ENCODE measurements at places on chromosomes 11 and 22.

- DNase-seq, result no peak
Measured at GRCh38 chr11:125903711-125904659, at the start of gene DDX25. Gene DDX25 (plus strand): TSS chr11:125904508. CDS start chr11:125904518, 10 bp downstream.

DNA sequence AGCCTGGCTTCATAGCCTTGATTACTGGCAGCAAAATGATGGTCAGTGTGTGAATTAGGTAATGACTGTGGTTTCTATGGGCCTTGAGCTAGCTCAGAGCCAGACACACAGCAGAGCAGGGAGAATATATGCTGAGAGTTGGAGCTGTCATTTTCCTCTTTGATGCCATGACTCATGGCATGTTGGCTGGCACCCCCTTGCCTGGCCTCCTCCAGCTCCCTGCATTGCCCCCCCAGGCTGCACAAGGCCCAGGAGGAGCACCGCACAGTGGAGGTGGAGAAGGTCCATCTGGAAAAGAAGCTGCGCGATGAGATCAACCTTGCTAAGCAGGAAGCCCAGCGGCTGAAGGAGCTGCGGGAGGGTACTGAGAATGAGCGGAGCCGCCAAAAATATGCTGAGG is 20.3 kb upstream of the RRM1 start:
- no peak for DNase-seq

DNA sequence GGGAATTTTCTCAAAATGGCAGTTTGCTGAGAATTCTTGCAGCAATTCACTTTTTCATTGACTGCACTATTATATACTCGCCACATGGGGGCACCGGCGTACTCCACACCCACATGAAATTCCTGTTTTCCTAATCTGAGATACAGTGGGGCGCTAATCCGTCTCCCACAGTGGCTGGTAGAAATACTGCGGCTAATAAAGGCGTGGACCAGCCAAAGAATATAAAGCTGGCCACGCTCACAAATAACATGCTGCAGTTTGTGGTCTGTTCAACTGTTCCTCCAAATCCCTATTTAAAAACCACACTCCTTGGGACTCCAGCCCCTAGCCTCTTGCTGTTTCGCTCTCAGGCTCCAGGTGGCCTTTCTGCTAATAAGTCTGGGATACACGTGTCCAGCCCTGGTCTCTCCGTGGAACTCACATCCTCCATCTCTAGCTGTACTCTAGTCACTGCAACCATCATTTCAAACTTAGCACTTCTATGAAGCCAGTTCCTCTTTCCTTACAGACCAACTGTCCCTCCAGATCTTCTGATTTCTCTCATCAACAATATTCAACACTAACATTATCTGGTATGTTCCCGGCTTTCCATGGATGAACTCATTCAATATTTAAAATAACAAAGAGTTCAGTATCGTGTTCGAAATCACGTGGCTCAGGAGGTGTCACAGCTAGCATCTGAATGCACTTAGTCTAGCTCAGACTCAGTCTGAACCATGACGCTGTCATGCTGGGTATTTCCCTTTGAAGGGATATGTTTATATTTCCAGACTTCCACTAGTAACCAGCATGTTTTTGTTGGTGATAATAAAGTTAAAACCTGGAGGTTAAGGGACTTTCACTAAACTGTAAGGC is 22.0 kb downstream of the TBRG1 start:
- peak; percentile 81 for DNase-seq

- peak; percentile 57 for DNase-seq
Measured at GRCh38 chr11:111059726-111060125, 185.8 kb upstream of the POU2AF2 start.

DNA sequence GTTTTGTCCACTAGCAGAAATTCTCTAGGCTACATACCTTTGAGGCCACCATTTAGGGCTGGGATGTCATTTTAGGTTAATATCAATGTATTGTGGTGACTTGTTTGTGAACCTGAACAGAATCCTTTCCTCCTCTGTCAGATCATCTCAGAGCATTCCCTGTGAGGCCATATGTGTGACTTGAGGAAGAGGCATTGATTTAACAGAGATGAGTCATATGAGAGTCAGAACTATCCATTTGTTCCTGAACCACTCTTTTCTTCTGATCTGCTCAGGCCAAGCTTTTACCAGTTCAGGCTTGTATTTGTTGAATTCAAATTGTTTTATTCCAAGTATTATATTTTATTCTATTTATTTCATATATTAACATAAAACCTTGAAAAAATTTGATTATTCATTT is 6.9 kb upstream of the OR4C6 start:
- DNase-seq, result no peak

- DNase-seq, result no peak
Measured at GRCh38 chr11:119828819-119829218, 99.8 kb upstream of the NECTIN1 start.

Data from ELR (cell line).